HL-60 (cell line): ENCODE measurements at places on chromosomes 3 and 15.
A peak's percentile ranks its signal among the peaks of the same experiment; 100 is the strongest.

DNA sequence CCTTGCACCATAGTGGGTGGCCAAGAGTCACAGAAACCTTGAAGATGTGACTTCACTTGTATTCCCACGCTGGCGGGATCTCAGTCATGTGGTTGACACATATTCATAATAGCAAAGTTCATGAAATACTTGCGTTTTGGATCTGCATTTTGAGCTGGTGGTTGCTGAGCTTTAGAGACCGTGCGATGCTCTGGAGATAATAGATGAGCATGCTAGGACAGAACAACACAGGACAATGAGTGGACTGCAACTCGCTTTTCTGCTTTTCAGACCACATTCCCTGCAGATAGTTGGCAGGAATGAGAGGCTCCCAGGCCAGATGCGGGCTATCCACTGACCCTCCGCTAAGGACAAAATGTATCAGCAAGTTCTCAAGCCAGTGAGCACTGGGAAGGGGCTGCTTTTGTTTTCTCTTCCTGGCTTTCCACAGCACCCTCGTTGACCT lies 13.8 kb upstream of the STARD5 start:
- DNase-seq, result no peak

- no peak for DNase-seq
Observed at GRCh38 chr3:66303491-66303901, 82.7 kb downstream of the SLC25A26 start.

DNA sequence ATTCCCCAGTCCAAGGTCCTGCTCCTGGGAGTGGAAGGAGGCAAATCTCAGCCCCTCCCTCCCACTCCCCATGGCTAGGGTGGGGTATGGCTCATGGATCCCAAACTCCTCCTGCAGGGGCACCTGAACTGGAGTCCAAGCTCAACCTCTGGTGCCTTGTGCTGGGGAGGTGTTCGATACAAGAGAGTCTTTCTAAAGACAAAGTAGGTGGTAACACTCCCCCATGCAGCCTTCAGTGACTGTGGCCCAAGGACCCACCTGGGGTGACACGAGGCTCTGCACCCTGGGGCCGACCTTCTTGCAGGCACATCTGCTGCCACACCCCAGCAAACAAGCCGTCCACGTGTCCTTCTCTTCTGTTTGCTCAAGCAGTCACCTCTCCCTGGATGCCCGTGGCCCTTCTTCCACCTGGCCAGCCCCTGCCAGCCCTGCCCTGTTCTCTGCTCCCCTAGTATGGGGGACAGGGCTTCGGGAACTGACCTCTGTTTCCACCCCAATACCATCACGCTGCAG lies 36.7 kb upstream of the SLC6A11 start:
- DNase-seq, result no peak

DNA sequence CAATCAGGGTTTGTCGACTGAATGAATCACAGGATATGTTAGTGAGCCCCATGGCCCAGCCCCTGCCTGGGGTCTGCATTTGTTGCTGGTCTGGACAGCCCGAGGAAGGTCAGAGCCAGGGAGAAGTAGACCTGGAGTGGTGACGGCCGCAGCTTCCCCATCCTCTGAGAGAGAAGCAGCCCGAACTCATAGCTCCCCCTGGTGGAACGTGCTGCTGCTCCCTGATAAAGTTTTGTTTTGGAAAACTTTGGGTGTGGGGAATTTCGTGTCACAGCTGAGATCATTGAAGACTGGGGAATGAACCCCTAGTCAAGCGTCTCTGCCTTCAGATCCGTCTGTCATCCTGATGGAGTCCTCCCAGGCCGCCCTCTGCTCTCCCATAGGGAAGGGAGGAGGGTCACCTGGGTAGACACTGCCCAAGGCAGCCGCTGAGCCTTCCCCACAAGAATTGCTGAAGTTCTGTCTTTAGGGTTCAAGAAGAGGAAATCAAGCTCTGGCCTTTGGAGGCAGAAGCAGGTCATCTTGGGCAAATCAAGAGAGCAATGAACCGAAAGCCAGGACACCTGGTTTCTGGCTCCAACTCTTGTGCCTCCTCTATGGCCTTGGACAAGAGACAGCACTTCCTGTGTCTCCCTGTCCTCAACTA lies 60.5 kb downstream of the GLDN start:
- peak; percentile 64 for DNase-seq

DNA sequence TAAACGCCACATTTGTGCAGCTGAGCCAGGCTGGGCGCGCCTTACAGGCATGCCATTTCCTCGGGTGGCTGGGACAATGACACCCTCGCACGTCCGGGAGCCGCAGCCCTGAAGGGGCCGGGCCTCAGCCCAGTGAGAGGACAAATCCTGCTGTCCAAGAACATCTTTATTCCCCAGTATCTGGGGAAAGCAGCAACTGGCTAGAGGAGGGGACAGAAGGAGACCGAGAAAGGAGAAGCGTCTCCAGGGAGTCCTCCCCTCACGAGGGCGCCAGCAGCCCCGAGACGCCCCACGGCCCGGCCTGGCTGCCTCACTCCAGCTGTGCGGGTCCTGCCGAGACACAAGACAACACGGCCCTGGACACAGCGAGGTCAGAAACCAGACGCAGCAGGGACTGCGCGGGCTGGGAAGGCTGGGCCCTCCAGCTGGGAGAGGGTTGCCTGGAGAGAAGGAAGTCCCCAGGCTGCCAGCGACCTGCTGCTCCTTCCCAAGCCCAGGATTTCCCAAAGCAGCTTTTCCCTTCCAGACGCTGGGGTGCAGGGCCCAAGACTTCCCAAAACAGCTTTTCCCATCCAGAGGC lies 130.2 kb downstream of the CHSY1 start:
- DNase-seq, result peak; percentile 70

- DNase-seq, result peak; percentile 93
Observed at GRCh38 chr3:152376351-152377183, 107.8 kb downstream of the MBNL1 start.
